NCI-H446 (cell line): ENCODE measurements at places on chromosomes 2 and 18.

DNA sequence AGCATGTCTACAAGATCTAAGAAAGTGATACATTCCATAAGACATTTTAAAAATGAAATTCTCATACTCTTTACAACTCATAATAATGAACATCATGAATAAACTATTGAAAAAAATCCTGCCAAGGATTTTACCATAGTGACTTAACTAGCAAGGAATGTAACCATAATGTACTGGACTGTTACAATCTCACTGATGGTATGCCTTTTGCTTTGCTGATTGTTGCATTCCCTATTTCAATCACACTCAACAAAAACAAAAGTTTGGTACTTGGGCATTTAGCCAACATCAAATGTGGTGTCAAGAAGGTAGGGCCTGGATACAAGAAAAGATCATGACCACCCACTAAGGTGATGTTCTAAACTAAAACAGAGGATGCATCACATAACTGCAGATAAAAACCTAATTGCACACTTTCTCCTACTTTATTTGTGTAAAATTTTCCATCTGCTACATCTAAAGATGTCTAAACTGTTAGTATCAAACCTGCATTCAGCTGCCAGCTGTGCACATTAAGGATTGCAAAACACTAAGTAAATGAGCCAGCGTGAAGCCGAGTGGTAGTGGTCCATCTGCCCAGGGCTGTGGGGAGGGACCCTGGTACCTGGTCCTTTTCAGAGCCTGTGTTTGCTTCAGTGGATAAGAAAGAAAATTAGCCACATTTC, 564.4 kb downstream of the ZEB2 start:
- peak; percentile 71 for DNase-seq

- DNase-seq, result no peak
Observed at GRCh38 chr2:190722061-190722759, 73.3 kb downstream of the NAB1 start.

DNA sequence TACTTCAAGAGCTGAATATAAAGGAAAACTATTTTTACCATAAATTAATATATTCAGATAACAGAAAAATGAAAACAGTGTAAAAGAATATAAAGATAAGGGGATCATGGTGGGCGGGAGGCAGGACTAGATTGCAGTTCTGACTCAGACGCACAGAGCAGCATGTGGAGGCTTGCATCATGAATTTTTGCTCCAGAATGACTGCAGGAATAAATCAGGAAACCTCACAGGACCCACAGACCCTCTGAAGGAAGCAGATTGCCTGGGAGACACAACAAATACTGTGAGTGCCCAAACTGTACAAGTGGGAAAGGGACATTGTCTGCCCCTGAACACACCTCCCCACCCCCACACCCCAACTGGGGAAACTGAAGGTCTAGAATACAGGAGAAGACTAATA, 19.2 kb upstream of the SIGLEC15 start:
- no peak for DNase-seq

DNA sequence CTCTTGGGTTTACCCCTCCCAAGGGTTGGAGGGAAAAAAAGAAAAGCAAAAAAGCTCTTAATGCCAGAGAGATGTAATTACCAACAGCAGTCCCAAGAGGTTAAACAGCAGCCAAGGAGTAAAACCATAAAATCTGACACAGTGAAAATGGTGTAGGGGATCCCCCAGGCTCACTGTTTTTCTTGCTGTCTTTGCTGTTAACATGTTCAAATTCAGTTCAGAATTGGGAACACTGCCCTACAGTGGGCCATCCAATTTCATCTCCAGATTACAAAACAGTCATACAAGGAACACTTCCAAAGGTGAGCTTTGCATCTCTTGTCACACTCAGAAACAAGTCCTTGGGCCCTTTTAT, 54.5 kb downstream of the PLEKHM3 start:
- DNase-seq, result no peak

DNA sequence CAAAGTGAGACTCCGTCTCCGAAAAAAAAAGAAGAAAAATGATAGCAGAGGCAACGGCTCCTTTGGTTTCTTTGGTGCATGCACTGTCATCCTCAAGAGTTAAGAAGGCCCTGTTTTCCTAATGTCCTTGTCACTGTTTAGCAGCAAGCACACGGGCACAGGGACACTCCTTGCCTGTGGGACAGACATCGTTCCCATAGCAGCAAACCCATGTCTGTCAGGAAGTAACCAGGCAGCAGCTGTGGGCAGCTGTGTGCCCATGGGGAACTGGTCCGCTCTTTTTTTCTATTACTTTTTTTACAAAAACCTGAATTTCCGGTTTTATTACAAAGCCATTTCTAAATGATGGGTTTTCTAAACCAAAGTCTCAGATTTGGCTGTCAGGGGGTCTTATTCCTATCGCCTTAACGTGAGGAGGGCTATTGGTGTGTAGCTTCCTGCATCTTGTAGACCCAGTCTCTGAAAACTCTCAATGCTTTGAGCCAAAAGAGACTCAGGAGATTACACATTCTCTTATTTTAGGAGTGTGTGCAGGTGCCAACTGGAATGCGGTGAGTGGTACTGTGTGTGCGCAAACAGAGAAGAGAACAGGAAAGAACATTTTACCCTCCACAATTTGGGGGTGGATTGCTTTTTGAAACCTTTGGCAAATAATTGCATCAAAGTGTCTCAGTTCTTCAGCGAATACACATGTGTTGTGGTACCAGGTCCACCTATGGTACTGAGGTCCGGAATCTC, 109.6 kb downstream of the COLEC12 start:
- no peak for DNase-seq

- DNase-seq, result no peak
Observed at GRCh38 chr2:168244318-168244717, 3.1 kb downstream of the STK39 start.

DNA sequence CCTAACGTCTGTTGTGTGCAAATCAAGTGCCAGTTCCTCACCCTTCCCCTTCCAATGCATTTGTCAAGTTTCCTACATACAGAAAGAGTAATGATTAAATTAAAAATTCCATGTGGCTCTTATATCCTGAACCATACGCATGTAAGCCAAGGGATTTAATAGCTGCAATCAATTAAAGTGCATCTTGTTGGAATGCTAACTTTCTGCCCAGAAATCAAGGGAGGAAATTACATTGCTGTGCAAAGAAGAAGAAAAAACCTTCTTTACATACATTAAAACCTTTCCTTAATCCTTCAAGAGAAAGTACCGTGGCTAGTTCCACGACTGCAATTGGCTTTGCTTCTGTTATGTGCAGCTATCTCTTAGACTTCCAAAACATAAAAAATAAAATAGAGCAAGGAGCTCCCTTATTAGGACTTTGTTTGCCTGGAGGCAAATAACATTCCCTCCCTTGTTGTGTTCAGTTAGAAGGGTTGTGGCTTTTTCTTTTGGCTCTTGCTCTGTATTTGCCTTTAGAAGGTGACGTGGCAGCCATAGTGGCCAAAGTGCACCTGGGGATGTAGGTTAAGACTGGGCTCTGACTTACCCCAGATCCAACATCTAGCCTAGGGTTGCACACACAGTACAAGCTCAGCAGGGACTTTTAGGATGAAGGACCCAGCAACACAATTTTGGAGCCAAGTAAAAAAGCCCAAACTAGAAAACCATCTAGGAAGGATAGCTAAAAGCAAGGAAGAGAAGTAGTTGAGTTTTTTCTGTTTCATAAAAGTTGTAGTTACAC, 158.3 kb downstream of the ANTXR1 start:
- DNase-seq, result no peak

- DNase-seq, result no peak
Observed at GRCh38 chr2:174974131-174974530, 31.1 kb downstream of the CHN1 start.

DNA sequence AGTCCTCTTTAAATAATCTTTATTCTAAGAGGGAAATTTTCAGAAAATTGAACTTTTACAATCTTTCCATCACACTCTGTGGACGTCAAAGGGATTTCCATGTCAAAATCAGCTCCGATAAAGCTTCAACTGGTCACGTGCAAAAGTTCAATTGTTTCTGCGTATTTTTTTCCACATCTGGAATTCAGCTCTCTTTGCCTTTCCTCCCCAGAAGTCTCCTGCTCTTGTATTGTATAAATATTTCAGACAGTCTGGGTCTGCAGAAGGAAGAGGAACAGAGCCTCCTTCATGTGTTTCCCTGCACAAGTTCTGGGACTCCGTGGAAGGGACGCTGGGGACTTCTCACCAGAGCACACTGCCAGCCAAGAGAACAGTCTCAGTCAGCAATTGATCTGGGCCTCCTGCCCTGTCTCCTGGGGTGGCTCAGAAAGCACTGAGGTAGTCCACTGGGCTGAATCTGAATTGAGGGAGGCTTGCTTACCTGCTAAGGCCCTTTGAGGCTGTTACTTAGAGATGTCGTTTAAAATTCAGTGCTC, 251.5 kb downstream of the TFCP2L1 start:
- no peak for DNase-seq

DNA sequence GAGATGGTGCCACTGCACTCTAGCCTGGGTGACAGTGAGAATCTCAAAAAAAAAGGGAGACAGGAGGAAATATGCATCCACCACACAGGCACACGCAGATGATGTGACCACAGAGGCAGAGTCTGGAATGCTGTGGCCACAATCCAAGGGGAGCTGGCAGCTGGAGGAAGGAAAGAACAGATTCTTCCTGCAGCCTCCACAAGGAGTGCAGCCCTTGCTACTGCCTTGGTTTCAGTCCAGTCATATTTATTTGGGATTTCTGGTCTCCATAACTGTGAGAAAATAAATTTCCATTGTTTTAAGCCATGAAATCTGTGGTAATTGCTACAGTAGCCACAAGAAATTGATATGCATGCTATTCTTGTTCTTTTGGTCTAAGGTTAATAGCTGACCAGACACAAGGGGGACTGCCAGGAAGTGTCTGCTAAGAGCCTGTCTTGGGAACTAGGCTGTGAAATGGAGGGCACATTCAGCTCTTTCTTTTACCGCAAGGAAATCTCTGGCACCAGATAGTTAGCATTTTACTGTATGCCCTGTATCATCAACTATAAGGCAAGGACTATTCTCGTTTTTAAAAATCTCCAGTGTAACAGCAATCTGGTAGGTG, 133.1 kb upstream of the SEC11C start:
- DNase-seq, result peak; percentile 20

DNA sequence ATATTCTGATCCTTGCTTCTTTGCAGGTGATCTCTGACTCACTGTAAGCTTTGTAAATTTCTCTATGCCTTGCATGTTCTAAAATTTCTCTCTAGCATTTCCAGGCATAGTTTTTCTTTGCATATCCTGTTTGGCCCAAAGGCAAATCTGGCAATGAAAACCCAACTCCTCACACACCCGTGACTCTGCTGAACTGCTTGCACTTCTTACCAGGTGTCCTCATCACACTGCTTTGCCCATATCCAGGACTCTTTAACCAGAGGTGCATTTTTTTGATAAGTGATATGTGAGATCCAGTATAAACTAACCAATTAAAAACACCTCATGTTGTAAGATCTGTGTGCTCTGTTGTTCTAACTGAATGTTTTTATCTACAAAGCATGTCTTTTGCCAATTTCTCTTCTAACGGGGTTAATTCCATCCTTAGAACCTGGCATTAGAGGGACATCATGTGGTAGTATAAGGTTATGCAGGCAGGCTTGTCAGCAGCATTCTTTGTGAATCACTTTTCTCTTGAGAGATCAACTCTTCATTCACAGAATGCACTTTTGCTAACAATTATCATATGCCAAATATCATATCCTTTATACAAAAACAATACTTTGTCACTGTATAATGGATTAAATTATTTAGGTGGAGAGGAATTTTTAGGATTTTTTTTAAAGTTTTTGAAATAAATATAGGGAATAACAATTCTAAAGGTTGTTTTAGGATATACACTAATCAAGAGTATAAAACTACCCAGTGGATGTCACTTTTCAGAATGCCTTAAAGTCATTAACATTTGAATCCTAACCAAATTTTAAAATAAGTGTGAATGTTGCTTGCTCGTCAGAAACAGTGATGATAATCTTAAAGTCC, 20.8 kb upstream of the TMX3 start:
- peak; percentile 52 for DNase-seq

DNA sequence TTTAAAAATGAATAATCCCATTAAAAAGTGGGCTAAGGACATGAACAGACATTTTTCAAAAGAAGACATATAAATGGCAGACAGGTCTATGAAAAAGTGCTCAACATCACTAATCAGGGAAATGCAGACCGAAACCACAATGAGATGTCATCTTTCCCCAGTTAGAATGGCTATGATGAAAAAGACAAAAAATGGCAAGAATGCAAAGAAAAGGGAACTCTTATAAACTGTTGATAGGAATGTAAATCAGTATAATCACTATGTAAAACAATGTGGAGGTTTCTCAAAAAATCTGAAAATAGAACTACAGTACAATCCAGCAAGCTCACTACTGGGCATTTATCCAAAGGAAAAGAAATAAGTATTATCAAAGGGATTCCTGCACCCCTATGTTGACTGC, 169.2 kb downstream of the METTL4 start:
- DNase-seq, result no peak

DNA sequence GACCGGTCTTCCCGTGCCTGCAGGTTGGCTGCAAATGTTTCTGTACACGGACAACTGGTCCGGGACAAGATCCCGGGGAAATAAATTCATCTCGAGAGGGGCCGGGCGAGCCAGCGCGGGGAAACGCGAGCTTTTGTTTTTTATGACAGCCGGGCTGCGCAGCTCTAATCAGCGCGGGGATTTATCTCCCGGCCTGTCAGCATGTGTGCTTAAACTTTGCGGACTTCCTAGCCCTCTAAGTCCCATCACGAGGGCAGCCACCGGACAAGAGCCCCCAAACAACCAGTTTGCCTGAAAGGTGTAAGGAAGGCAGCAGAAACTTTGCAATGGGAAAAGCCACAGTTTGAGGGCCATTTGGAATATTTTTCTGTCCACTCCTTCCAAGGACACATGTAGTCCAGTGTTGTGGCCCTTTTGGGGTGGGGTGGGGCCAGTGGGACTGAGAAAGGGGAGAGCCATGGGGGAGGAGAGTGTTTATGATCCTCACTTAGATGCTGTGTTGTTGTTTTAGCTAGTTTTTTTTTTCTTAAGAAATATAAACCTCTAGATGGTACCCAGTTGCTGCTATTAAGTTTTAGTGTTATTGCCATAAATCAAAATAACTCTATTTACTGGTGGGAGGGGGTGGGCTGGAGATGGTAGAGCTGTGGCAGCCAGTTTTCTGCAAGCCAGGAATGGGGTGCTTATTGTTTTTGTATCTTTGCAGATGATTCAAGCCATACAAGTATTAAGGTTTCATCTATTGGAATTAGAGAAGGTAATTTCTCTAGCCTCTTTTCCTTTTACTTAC, 6.0 kb downstream of the MEIS1 start:
- no peak for DNase-seq

DNA sequence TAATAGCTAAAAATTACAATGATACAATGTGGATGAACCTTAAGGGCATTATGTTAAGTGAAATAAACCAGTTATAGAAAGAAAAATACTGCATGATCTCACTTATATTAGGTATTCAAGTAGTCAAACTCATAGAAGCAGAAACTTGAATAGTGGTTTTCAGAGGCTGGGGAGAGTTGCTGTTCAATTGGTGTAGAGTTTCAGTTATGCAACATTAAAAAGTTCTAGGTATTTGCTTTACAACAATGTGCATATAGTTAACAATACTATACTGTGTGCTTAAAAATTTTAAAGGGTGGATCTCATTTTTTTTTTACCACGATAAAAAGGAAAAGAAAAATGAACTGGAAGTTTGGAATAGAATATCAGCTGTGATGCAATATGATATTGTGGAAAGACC, 479.1 kb downstream of the SPAG16 start:
- no peak for DNase-seq
